ENCODE measurements at places on chromosomes 12 and 14. TPM values are rescaled to one million over a fixed set of nuclear protein-coding genes. Genes with fewer than 3 reads are reported as not detected.

RTL1 gene
- not detected for total RNA-seq

LRRK2 gene
- 2.0 TPM for total RNA-seq

LHX5 gene
- total RNA-seq: not detected

CLEC9A gene
- total RNA-seq: not detected

FAM181A gene
- not detected for total RNA-seq

ACOT6 gene
- total RNA-seq: not detected

CPNE8 gene
- 6.5 TPM for total RNA-seq

TM7SF3 gene
- 100 TPM for total RNA-seq

NID2 gene
- 14.2 TPM for total RNA-seq

USP15 gene
- 88.6 TPM for total RNA-seq

ZC2HC1C gene
- 0.90 TPM for total RNA-seq

SCNN1A gene
- 0.09 TPM for total RNA-seq

SLCO1A2 gene
- not detected for total RNA-seq

CNTN1 gene
- 0.38 TPM for total RNA-seq

SOAT2 gene
- not detected for total RNA-seq

SFSWAP gene
- 17.0 TPM for total RNA-seq

TEX22 gene
- total RNA-seq: 0.09 TPM

NRXN3 gene
- total RNA-seq: 3.3 TPM

OTUB2 gene
- 0.81 TPM for total RNA-seq

TRIM9 gene
- total RNA-seq: under 0.01 TPM

WDHD1 gene
- total RNA-seq: 13.9 TPM

SIX6 gene
- not detected for total RNA-seq

MIP gene
- total RNA-seq: not detected

AJUBA gene
- total RNA-seq: 40.2 TPM

CPSF6 gene
- 23.7 TPM for total RNA-seq

All from endothelial cell of coronary artery (primary cell).